ENCODE measurements at places on chromosomes 6 and 20.

GRCh38 chr6:30074331-30075093 is 1.1 kb downstream of the RNF39 start:
- no peak for DNase-seq

DNA sequence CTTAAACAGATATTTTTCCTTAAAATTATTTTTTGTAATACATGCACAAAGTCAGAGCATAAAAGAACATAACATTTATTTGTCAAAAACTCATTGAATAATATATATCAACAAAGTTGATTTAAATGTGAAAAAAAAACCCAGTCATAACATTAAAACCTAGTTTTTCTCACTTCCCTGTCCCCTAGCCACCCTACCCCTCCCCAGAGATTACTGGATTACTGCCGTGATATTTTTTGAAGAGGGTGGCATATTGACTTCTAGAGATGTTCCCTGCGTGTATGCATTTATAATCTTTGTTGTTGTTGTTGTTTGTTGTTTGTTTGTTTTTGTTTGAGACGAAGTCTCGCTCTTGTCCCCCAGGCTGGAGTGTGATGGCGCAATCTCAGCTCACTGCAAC is 52.4 kb upstream of the ARMC2 start:
- DNase-seq = no peak

- DNase-seq = no peak
These were observed 7.9 kb downstream of the SDHAF4 start for GRCh38 chr6:70574643-70575042.

DNA sequence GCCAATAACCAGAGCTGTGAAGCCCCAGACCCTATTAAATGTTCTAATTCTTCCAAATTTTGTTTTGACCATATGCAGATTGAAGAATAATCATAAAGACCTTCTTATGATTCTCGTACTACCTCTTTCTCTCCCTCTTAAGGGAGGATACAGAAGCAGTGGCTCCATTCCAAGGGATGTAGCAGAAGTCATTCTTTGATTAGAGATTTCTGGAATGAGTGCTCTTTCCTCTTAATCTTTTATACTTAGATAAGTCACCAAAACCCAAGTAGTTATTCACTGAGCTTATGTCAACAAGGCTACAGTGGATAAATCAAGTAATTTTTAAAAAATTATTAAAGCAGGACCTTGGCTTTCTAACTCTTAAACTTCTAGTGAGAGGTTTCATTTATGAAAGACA is 266.0 kb upstream of the STXBP5 start:
- DNase-seq = no peak

DNA sequence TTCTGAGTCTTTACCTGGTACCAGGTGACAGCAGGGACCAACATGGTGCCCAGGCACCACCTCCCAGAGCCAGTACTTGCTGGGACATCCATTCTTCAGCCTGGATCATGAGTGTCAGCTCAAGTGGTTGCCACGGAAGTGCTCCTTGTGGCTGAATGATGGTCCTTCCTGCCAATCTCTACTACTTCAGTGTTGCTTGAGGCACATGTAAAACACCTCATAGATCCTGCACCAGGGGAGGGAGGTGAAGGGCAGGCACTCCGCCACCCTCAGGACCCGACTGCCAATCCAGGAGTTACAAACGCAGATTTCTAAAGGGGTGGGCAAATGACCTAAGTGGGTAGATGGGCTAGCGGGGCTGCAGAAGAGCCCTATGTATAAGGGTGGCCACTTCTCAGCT is 226.0 kb downstream of the PREX1 start:
- DNase-seq = no peak

GRCh38 chr6:63799313-63799712 is 163.7 kb downstream of the PHF3 start:
- no peak for DNase-seq

GRCh38 chr6:106643061-106643460 is 13.7 kb downstream of the QRSL1 start:
- DNase-seq = no peak
